ENCODE measurements at places on chromosomes 4 and X.

- DNase-seq = no peak
These were observed 60.2 kb upstream of the CBR4 start for GRCh38 chr4:169070071-169070894.

- no peak for DNase-seq
These were observed 76.4 kb upstream of the MYOZ2 start for GRCh38 chr4:119059221-119059620.

DNA sequence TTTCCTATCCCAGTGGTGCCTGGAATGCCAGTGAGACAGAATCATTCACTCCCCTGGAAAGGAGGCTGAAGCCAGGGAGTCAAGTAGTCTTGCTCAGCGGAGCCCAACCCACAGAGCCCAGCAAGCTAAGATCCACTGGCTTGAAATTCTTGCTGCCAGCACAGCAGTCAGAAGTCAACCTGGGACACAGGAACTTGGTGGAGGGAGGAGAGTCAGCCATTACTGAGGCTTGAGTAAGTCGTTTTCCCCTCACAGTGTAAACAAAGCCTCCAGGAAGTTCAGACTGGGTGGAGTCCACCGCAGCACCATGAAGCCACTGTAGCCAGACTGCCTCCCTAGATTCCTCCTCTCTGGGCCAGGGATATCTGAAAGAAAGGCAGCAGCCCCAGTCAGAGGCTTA lies 283.2 kb upstream of the CPEB2 start:
- no peak for DNase-seq

GRCh38 chrX:73812256-73812655 lies 249.3 kb downstream of the CHIC1 start:
- DNase-seq = no peak

- DNase-seq = no peak
These were observed 5.7 kb upstream of the DGAT2L6 start for GRCh38 chrX:70171624-70172023.

- no peak for DNase-seq
These were observed 163.5 kb downstream of the PPP3CA start for GRCh38 chr4:101183666-101184373.

- no peak for DNase-seq
These were observed 10.3 kb upstream of the SEL1L3 start for GRCh38 chr4:25872851-25873631.

- no peak for DNase-seq
These were observed 453.9 kb upstream of the ZFP42 start for GRCh38 chr4:187541666-187542065.

DNA sequence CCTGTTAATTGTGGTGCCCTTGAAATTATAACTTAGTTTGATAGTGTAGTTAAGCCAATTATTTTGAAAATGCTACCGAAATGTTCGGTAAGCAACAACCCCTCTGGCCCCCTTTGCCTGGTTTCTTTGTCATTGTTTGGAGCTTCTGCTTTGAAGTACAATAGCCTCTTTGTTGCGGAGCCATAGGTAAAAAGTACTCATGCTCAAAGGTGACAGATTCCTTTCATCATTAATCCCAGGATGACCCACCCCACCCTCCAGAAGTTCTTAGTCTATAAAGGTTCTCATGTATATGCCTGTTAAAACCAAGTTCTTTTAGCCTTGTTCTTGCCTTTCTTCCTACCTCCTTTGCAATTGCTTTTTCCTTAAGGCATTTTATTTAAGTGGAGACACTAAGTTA lies 42.4 kb upstream of the SMARCAD1 start:
- DNase-seq = no peak

DNA sequence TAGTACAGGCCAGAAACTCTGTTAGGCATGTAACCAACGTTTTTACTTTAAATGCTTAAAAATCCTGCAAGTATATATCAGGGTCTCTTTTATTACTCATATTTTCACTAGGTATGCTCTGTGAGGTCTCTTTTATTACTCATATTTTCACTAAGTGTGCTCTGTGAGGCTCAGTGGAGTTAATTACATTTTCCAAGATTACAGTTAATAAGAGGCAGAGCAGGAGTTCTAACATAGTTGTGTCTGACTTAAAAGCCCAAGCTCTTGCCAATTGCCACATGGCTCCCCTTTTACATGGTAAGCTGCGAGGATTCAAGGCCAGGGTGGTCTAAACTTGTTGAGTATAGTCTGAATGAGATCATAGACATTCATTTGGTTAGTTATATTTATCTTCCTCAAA lies 81.0 kb upstream of the ARMCX2 start:
- no peak for DNase-seq

- DNase-seq = no peak
These were observed 51.7 kb downstream of the GASK1B start for GRCh38 chr4:158121161-158121579.

DNA sequence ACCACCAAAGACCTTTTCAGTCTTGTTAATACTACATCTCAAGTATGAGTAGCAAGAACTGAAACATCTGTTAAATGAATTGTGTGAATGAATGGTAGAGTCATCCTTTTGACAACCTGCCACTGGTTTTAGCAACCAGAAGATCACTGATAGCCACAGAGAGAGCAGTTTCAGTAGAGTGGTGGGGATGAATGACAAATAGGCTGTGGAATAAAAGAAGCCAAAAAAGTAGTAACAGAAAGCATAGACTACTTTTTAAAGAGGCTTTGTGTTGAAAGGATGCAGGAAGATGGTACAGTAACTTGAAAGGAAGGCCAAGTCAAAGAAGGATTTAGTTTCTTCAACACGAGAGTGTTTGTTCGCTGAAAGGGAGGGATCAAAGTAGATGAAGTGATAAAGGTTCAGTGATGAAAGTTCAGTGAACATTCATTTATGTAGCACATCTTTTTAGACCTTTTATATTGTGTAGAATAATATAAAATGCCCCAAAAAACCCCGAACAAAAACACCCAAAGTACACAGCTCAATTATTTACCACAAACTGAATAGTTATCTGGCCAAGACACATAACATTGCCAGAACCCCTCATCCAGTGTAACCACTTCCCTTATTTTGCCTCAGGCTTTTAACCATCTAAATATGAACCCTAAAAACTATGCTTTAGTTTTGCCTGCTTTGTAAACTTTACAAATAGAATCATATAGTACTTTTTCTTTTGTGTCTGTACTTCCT lies 40.1 kb upstream of the EIF1AX start:
- DNase-seq = no peak

DNA sequence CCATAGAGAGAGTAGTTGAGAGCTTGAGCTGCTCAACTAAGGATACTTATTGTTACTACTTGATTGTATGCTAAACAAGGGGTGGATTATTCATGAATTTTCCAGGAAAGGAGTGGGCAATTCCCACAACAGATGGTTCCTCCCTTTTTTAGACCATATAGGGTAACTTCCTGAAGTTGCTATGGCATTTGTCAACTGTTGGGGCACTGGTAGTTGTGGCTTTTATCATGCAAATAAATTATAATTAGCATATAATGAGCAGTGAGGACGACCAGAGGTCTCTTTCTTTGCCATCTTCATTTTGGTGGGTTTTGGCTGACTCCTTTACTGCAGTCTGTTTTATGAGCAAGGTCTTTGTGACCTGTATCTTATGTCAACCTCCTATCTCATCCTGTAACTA lies 1403.5 kb upstream of the PABPC4L start:
- DNase-seq = no peak

GRCh38 chrX:38216642-38217041 lies 4.0 kb downstream of the SRPX start:
- no peak for DNase-seq

DNA sequence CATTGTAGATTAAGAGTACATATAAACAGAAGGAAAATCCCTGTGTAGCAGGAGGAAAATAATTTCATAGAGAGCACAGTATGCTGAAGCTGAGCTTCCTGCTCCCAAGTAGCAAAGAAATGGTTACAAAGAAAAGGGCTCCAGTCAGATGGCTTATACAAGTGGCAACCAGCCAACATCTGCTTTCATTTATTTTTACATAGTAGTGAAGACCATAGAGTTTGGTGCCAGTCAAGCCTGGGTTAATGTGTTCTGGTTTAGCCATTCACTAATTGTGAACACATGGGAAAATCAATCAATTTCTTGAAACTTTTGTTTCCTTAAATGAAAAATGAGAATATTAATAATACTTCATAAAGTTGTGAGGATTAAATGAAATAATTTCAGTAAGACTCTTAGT lies 111.3 kb upstream of the ELOVL6 start:
- DNase-seq = no peak

GRCh38 chr4:172740434-172740833 lies 428.2 kb upstream of the GALNT7 start:
- no peak for DNase-seq

DNA sequence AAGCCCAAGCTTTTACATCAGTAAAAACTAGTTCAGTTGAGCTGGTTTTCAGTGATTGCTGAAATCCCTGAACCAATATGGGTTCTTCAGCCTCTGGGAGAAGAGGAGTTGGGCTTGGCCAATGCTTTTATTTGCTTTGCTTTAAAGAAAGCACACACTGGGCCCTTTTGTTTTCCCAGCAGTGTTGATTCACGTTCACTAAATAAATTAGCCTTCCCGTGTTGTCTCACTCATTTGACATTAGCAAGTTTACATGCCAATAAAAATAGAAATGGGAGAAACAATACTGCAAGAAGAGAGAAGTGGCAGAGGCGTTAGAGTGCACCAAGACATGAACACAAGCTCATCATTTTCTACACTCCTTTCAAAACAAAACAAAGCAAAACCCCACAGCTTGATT lies 136.2 kb downstream of the SHROOM3 start:
- DNase-seq = no peak

DNA sequence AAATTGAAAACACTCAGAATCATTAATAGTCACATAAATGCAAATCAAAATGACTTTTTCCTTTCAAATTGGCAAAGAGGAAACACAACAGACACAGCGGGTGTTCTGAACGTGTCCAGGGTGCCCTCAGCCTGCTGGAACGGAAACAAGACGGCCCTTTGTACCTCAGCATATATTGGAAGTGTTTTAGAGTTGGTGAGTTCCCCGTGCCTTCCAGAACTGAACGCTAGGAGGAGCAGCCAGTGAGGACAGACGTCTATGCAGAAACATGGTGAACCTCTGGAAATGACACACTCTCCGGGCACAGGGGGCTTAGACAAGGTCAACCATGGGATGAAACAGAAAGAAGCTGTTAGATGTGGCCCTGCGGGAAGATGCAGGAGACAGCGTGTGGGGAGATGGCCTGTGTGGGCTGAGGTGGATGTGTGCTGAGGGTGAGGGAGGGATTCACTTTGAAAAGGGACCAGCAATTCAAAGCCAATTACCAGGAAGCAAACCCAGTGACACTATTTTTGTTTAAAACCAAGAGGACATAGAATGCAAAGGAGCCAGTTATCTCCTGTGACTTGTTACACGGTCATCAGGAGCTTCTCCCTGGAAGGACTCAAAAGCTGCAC lies 40.4 kb downstream of the RNF212 start:
- peak; percentile 43 for DNase-seq

GRCh38 chr4:8403976-8404375 lies 36.5 kb downstream of the ACOX3 start:
- no peak for DNase-seq

GRCh38 chr4:186514271-186514950 lies 41.0 kb downstream of the MTNR1A start:
- no peak for DNase-seq

DNA sequence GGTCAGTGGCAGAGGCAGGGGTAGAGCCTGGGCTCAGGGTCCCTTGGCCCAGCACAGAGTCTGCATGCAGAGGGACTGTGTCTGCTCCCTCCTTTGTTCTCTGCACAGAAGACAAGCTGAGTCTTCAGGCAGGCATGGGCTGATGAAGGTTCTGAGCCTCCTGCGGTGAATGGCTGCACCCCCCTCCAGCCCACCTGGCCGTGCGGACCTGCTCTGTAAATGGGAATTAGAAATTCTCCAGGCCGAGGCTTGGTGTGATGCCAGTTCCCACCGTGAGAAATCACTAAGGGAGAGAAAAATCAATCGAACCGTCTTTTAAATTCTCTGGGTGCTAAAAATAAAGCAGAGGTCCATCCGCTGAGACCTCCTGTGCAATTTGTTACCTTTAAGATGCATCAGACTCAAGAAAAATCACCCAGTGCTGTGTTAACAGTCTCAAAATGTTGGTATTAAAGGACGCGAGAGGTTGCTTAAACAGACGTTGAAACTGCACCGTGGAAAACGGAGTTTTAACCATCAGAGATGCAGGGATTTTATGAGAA lies 96.0 kb downstream of the WFS1 start:
- no peak for DNase-seq

DNA sequence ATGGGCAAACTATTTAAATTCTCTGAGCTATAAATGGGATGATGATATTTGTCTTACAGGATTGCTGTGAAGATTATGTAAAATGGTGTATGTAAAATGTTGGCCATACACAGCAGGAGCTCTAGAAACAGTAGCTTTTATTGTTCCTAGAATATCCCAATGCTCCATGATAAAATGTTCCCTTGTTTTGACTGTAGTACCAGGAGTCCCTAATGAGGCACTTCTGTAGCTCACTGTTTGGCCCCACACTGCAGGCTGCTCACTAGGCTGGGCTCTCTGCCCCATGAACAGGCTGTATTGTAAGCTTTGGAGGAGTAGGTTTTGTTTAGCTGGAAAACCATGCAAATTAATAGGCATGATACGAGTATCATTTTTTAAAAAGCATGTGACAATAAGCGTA lies 3.3 kb upstream of the FGA start:
- DNase-seq = no peak

GRCh38 chr4:14783011-14783877 lies 219.0 kb upstream of the CPEB2 start:
- DNase-seq = peak; percentile 35

DNA sequence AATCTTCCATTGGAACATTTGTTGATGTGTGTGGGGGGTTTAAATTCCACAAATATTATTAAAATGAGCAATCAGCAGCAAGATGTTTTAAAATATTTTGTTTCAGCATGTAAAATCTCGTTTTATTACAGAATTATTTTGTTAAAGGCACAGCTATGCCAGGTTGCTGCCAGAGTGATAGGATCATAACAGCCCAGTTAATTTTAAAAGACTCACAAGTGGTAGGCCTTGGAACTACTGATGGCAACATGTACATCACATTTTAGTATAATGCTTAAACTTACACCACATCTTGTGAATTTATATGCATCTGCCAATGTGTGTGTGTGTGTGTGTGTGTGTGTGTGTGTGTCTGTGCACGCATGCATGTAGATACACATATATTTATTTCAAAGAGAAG lies 97.8 kb upstream of the SPRY1 start:
- no peak for DNase-seq

GRCh38 chrX:85375333-85375738 lies 4.1 kb downstream of the POF1B start:
- DNase-seq = no peak

GRCh38 chr4:142777045-142777743 lies 68.9 kb downstream of the INPP4B start:
- DNase-seq = no peak

DNA sequence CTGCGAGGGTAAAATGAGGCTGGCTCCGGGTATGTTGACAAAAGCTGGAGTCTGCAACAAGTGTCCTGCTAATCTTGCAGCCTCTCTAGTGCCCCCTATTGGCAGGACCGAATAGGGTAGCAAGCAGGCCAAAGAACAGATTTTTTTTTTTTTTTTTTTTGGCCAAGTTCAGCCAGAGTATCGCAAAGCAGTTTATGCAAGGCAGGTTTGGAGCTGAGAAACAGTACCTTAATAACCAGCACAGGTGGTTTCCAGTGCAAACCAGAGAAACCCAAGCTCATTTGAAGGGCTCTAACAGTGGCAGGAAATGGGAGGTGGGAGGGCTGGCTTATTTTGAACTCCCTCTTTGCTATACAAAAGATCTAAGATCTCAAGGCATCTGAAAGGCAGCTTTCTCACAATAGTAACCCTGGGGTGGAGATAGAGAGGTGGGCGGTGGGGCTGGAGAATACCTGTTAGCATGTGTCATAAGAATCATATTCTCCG lies 38.2 kb upstream of the OCIAD2 start:
- peak; percentile 43 for DNase-seq
